Activated naive CD4-positive, alpha-beta T cell treated with anti-CD3 and anti-CD28 coated beads, Interleukin-2, amount 50 U/mL, for 16 hours (primary cell): ENCODE measurements at places on chromosomes 5 and 9.

DNA sequence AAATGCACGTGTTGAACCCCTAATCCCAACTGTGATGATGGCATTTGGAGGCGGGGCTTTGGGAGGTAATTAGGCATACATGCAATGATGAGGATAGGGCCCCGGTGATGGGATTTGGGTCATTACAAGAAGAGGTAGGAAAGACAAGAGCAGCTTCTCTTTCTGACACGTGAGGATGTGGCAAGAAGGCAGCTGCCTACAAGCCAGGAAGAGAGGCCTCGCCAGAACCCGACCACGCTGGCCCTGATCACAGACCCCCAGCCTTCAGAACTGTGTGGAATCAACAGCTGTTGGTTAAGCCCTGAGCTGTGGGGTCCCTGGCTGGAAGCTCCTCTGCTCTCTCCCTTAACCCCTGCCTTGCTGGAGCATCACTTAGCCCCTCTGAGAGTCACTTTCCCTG is 57.5 kb downstream of the COL23A1 start:
- DNase-seq: no peak

- peak; percentile 38 for DNase-seq
Measured at GRCh38 chr5:54013556-54014194, 296.7 kb downstream of the ARL15 start.

DNA sequence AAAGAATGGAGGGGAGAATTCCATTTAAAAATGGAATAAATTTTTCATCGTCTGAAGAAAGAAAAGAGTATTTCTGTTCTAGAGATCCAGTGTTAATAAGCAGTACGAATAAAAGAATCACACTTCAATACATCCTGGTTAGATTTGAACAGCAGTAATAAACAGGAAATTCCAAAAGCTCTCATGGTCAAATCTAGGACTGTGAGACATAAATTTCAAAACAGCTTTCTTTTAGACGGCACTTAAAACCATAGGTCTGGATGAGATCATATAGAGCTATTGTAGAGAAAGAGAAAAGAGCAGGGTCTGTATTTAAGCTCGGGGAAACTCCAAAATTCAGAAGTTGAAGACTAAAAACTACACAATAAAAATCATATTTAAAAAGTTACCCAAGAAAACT is 1006.9 kb upstream of the CTNND2 start:
- DNase-seq: no peak

DNA sequence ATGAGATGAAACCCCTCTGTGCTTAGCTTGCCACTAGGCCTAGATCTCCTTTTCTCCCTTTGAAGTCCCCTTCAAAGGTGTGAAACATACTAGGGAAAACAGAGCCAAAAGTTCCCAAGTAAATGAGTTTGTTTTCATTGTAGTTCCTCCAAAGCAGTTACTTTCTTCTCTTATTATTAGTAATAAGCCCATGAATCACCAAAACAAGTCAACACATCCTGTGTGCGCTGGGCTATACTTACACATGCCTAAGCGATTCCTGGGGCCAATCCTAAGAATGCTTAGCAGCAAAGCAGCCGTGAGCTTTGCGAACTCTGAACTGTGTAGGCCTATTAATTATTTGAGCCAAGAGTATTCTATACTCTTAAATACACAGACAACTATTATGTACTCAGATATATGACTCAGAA is 7.6 kb downstream of the ENC1 start:
- DNase-seq: no peak

DNA sequence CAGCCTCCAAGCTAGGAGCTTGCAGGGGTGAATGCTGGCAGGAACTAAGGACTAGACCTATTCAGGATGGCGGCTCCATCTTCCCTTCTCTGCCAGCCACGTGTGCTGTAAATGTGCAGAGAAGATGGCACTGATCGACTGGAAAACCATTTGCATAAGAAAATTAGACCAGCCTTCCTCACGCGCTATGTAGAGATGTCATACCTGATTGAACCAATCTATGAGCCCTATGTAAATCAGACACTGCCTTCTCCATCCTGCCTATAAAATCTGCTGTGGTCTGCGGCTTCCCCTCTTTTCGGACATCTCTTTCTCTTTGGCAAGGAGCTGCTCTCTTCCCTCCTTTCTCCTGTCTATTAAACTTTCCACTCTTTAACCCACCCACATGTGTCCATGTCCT is 91.6 kb downstream of the NPR3 start:
- DNase-seq: no peak
